Aorta (tissue), 5 donors: ENCODE measurements at places on chromosomes 7 and 10. TPM values are rescaled to one million over a fixed set of nuclear protein-coding genes. Genes with fewer than 3 reads are reported as not detected.

The BAMBI gene
- polyA plus RNA-seq: 18.6 TPM

The STAG3 gene
- 0.13 TPM for polyA plus RNA-seq

The TEX36 gene
- polyA plus RNA-seq: not detected

The PLEKHS1 gene
- polyA plus RNA-seq: 4.1 TPM

The SDK1 gene
- polyA plus RNA-seq: 1.9 TPM

The CNNM1 gene
- polyA plus RNA-seq: 0.25 TPM

The MDFIC gene
- polyA plus RNA-seq: 11.1 TPM

The SMC3 gene
- 19.3 TPM for polyA plus RNA-seq

The LIPK gene
- not detected for polyA plus RNA-seq

The CHN2 gene
- 0.61 TPM for polyA plus RNA-seq

The PAXIP1 gene
- 4.5 TPM for polyA plus RNA-seq

The ADAP1 gene
- polyA plus RNA-seq: 4.3 TPM

The FAM25G gene
- not detected for polyA plus RNA-seq

The SPAG6 gene
- not detected for polyA plus RNA-seq

The CPED1 gene
- polyA plus RNA-seq: 35.3 TPM
